Endothelial cell (in vitro differentiated cells): ENCODE measurements at places on chromosomes 5 and 9.

GRCh38 chr9:89284076-89284475 is 26.9 kb upstream of the CKS2 start:
- no peak for DNase-seq

DNA sequence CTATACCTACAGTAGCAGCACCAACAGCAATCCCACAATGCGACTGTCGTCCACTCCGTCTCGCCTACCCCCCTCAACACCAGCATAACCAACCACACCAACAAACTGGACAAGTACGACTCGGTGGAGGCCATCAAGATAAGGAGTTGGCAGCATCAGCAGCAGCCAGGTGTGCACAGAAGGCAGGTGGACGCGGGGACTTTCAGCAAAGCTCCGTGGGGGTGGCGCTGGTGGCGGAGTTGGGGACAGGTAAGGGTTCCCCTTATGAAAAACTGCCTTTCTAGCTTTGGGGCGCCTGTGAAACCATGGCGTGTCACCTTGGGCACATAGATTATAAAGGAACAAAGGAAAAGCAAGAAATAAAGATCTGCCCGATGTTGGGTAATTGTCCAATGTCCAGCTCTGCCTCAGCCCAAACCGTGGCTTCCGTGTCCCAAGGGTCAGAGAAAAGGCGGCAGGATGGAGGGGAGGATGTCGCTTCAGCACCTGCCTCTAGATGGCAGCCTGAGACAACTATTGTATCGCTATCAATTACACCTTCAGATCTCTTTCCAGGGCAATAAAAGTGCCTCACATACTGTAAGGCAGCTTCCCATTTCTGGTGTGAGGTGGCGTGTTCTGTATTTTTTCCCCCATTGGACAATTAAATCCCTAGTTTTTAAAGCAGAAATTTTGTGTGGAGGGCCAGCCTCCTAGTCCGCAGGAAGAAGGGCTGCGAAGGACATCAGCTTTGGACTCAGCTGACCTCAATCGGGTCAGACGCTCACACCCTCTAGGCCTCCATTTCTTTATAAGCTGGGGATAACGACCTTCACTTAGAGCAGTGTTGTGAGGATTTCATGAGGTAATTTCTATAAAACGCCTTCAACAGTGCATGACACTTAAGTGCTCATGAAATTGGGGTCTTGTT is 58.8 kb downstream of the MTRR start:
- DNase-seq = peak; percentile 67

DNA sequence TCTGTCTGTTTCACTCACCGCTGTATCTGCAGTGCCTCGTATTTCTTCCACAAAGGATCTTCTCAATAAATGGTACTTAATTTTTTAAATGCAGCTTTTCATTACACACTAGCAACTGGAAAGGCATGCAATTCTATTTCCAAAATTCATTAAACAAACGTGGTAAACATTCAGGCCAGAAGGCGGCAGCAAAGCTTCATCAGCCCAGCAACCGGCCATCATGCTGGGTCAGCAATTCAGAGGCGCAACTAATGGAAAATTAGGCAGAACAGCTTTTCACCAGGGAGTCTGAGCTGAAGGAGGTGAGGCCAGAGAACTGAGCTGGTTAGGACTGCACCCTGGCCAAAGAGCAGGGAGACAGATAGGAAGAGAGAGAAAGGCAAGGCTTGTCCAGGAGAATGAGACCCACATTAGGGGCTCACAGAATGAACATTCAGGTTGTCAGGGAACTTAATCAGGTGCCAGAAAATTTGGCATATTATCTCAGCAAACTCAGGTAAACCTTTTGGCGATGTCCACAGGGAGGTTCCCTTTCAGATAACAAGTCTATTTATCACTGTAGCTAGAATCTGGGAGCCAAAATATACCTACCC is 17.7 kb upstream of the RNF180 start:
- DNase-seq = peak; percentile 66

DNA sequence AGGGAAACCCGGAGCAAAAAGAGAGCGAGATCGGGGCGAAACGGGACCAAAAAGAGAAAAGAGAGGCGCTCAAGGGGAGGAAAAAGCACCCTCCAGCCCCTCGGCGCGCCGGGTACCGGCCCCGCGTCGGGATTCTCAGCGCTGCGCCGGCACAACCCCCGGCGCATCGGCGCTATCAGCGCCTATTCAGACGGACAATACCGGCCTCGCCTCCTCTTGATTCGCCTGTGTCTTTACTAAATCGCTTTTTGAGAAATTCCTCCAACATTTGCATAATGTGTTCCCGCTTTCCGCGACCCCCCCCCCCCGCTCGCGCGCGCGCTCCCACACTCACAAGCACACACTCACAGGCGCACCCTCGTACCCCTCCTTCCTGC is 578 bp downstream of the LHX6 start:
- DNase-seq = no peak

GRCh38 chr5:102796498-102796897 is 41.4 kb downstream of the PAM start:
- DNase-seq = no peak
